ENCODE measurements at places on chromosomes 13 and 19.

- peak; percentile 31 for DNase-seq
Measured at GRCh38 chr13:23570099-23570920, at the start of gene TNFRSF19. TSS of gene TNFRSF19 (plus strand) at chr13:23570412. CDS start at chr13:23590184, 19,772 bp downstream.

DNA sequence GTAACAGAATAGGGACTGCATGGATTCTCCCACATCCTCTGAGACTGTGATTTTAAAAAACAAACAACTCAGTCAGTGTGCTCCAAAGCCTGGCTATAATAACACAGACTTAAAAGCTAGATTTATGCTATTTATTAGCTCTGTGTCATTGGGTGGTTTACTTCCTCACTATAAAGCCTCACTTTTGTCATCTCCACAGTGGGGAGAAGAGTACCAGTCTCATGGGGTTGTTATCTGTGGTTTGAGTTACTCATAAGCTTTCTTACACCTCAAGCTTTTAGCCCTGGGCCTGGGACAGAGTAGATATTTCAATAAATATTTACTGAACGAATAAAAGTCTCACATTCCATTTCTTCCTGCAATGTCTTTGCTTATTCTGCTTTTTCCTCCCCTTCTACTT is 5.3 kb downstream of the RNASEH2B start:
- no peak for DNase-seq

DNA sequence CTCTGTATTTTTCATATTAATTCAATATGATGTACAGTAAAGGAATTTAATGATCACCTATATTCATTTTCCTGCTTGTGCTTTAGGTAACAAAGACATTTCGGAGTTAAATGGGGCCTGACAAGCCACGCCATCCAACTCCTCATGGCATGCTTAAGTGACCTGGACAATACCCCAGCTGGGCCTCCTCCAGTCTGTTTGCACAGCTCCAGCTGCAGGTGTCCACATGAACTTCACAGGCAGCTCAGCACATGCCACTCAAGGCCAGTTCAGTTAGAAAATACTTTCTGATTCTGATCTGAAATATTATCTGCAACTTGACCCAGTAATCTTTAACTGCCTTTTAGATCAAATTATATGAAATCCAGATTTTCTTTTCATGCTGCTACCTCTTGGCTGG is 89.6 kb upstream of the SLC15A1 start:
- DNase-seq, result no peak

DNA sequence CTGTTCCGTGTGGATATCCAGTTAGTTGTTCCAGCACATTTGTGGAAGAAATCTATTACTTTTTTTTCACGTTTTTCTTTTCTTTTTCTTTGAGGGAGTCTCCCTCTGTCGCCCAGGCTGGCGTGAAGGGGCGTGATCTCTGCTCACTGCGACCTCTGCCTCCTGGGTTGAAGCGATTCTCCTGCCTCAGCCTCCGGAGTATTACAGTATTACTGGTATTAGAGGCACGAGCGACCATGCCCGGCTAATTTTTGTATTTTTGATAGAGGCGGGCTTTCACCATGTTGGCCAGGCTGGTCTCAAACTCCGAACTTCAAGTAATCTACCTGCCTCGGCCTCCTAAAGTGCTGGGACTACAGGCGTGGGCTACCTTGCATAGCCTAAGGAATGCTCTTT is 43.6 kb downstream of the ZNF611 start:
- no peak for DNase-seq

GRCh38 chr13:71867131-71867814 is at the start of gene DACH1:
TSS of gene DACH1 (minus strand) at chr13:71867204.
- peak; percentile 75 for DNase-seq
